Calu3 (cell line): ENCODE measurements at places on chromosomes 4 and X. TPM values are rescaled to one million over a fixed set of nuclear protein-coding genes. Genes with fewer than 3 reads are reported as not detected.

GRCh38 chrX:153102418-153102817 lies 30.2 kb downstream of the PNMA6A start:
- peak; percentile 0 for DNase-seq

- no peak for DNase-seq
Measured at GRCh38 chrX:24253469-24253868, 60.4 kb downstream of the SUPT20HL2 start.

- no peak for DNase-seq
Measured at GRCh38 chr4:113977526-113977855, 2.0 kb downstream of the ARSJ start.

DNA sequence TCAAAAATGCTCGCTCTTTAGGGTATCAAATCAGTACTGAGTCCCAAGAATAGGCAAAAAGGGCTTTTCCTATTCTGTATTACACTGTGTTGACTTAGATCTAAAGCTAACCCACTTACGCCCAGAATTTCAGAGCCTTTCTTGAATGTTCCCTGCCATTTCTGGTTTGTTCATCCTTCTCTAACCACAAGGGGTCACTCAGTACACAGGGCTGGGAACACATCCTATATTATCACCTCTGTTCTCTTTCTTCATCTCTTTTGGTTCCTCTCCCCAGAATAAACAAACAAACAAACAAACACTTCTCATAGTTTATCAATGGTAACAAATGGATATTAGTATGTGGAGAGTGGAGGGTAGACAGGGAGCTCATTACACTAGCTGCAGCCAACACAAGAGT lies 25.5 kb upstream of the MORC4 start:
- DNase-seq: peak; percentile 14

DNA sequence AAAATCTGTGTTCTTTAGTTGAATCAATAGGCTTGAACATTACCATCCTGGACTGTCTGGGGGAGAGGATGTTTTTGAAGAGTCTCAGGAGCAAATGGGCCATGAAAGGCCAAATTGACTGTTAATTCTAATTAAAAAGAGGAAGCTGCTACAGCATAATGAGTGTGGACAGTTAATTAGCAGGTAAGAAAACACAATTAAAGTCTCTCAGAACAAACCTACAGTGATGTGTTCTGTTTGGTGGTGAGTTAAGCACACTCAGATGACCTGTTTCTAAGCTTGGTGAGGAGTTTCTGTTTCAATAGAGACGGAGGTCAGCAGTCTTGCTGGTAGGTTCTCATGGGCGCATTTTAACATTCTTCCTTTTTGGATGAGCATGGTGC lies 68.1 kb downstream of the DRD5 start:
- no peak for DNase-seq

ANKRD50 gene
- 22.9 and 24.3 TPM in 2 replicates for total RNA-seq

DNA sequence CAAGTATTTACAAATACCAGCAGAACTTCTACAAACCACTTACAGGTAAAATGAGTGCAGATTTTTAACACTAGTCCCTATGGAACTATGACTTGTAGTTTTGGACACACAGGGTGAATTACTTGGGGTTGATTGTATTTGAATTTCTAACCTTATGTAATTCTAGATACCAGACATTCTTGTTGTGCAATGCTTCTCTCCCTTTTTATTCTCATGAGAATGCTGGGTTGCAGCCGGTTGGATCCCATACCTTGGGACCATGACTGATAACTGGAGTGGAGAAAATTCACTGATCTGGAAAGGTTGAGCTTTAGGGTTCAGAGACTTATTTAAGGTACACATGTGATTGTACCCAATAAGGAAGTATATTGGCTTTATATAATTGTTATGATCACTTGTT lies 8.8 kb downstream of the TET2 start:
- DNase-seq: no peak

STATH gene
- total RNA-seq: not detected in 2 replicates

- DNase-seq: no peak
Measured at GRCh38 chr4:5018603-5019002, 655 bp downstream of the CYTL1 start.

DNA sequence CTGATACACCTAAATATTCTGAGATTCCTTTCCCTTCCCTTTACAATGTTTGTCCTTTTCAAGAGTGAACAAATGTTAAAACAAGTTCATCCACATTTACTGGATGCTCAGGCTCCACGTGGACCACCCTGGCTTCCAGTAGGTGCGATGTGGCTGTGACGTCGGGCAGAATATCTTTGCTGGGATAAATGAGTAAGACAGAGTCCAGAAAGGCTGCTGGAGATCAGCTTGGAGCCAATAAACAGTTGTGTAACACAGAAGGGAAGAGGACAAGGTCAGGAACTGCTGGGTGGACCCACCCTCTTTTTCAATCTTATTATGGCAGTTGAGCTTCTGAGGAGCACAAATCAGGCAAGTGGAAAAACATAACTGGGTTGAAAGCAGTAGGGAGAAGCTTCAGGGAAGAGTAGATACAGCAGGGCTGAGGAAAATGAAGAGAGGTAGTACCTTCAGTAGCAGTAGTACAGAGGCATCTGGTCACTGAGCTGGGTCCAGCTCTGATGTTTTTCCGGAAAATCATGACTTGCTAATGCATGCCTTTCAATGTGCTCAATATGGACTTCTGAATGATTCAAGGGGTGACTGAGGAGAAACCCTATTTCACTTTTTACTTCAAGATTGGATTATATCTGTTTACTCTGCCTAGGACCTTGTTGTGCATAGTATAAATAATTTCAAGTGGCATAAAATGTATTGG lies 171.8 kb upstream of the MAD2L1 start:
- DNase-seq: no peak

LRCH2 gene
- not detected in 2 replicates for total RNA-seq

DNA sequence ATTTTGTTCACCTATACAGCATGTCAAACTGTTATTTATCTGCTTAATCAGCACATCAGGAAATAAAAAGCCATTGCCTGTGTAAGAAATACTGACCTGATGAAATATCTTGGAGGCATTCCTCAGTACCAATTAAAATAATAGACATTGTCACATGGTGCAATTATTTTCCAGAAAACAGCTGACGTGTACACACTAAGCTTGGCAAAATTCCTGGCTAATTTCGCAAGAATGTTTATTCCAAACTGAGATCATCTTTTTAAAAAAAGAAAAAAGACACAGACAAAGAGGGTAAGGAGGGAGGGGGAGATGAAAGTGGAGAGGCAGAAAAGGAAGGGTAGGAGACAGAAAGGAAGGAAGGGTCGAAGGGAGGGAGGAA lies 61.9 kb upstream of the NFKB1 start:
- DNase-seq: peak; percentile 3

GPR119 gene
- not detected in 2 replicates for total RNA-seq

DNA sequence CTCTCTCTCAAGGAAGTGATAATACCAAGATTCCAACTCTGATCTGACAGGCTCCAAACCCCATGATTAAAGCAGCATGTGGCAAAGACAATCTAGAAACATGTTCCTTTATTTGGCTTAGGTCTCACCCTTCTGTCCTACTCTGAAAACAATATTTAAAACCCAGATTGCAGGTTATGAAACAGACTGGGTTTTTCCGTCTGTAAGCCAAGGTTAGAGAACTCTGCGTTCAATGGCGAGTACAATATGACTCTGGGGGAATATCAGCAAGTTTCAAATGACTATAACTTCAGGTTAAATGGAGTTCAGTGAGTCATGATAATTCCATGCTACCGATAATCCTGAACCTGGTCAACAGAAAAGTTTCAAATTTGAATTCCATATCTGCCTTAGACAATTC lies 50.8 kb downstream of the ANAPC10 start:
- DNase-seq: no peak

- DNase-seq: no peak
Measured at GRCh38 chr4:147846318-147847155, 114.6 kb downstream of the ARHGAP10 start.

- DNase-seq: no peak
Measured at GRCh38 chr4:3307486-3307885, 14.7 kb downstream of the RGS12 start.

GRCh38 chr4:152998861-152999260 lies 62.7 kb downstream of the FHDC1 start:
- DNase-seq: no peak

TMEM271 gene
- not detected in 2 replicates for total RNA-seq

MAGEA9B gene
- total RNA-seq: not detected in 2 replicates

CT45A2 gene
- not detected in 2 replicates for total RNA-seq

DNA sequence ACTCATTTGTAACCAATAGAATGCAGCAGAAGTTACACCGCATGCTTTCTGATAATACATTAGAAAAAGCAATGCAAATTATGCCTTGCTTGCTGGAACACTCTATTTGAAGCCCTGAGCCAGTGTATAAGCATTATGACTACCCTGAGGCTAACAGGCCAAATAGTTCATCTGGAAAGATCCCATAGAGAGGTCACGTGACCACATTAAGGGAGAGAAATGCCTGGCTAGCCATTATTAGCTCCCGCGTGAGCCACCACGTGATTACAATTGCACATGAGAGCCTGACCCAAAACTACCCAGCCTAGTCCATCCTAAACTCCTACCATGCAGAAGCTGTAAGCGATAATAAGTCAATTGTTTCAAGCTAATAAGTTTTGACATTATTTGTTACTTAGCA lies 472.9 kb upstream of the GALNTL6 start:
- no peak for DNase-seq

ZNF718 gene
- total RNA-seq: 14.6 and 15.2 TPM in 2 replicates

GRCh38 chr4:81343536-81343935 lies 128.2 kb downstream of the RASGEF1B start:
- no peak for DNase-seq

GRCh38 chr4:111066001-111066400 lies 443.1 kb upstream of the PITX2 start:
- DNase-seq: no peak

GRCh38 chr4:4717692-4718091 lies 141.8 kb upstream of the MSX1 start:
- no peak for DNase-seq

DNA sequence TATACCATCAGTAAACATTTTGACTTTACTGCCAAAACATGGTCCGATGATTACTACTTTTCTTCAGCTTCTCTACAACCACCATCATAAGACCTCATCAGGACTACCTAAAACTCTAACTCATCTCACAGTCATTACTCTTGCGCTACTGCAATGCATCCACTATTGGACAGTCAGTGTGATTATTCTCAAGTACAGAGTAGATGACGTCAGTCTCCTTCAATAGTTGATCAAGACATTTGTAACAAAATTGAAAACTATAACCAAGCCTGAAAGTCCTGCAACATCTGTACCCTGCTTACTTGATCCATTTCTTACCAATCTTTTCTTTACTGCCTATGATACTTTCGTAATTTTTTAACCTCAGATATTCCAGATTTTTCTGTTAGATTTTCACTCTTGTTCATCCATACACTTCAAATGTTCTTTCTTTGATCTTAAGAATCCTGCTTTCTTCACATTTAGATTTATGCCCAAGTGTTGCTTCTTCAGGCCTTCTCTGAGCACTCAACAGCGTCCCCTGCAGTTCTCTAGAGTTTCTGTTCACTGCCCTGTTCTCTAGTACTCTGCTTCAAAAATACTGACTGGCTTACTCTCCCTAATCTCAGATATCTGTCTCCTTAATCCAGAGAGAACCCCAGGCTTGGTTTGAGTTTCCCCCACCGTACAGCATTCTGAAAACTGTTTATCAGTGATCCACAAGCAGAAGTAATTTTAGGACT lies 1517.6 kb downstream of the STIM2 start:
- no peak for DNase-seq

NDP gene
- total RNA-seq: 0.86 and 1.5 TPM in 2 replicates
